Stimulated activated CD4-positive, alpha-beta T cell treated with anti-CD3 and anti-CD28 coated beads, Interleukin-12 subunit alpha, Interleukin-12 subunit beta, amount 100 ng/mL, for 48 hours (primary cell): ENCODE measurements at places on chromosomes 1 and 21.

DNA sequence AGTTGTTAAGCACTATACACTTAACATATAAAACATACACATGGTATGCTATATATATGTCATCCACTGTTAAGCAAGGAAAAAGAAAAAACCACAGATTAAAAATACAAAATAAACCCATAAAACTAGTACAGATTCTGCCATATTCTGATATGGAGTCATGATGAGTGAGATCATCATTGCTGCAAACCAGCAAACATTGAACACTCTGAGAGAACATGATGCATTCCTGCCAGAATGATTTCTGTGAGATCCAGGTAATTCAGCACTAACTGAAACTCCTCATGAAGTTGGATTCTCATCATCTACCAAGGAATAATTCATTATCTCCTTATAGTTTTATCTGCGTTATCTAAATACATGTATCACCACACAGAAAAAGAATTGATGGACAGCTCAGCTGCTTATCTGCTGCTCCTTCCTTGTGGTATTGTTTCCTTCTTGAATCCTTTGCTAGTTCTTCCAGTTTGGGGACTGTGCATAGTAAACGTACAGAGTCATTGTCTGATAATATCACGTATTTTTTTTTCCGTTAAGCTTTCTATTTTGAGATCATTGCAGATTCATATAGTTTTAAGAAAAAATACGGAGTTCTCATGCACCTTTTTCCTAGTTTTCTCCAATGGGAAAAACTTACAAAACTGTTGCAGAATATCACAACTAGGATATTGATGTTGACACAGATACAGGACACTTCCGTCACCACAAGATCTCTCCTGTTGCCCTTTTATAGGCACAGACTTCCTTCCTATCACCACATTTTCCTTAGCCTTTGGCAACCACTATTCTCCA, 9.3 kb downstream of the RAB4A start:
- DNase-seq, result no peak

DNA sequence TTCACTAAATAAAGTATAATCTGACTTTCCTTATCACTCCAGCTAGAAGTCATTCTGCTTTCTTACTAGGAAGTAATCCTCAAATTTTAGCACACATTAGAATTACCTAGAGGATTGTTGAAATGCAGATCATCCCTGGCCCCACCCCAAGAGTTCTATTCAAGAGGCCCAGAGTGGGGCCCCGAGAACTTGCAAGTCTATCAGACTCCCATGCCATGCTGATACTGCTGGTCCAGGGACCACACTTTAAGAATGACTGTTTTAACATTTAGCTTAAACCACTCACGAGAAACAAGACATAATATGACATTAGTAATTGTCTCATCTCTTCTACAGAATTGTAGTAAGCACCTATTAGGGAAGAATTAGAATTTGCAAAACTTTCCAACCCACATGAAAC, 7.7 kb upstream of the SYNJ1 start:
- DNase-seq, result no peak

- DNase-seq, result no peak
These were observed 59.9 kb downstream of the PLXNA2 start for GRCh38 chr1:208183977-208184911.

GRCh38 chr21:28311411-28312190, 681.1 kb downstream of the LTN1 start:
- no peak for DNase-seq

GRCh38 chr1:99327357-99327756, 63.1 kb downstream of the PLPPR4 start:
- no peak for DNase-seq

GRCh38 chr1:166915941-166916340, 39.9 kb upstream of the TADA1 start:
- DNase-seq, result no peak
